Activated naive CD4-positive, alpha-beta T cell treated with Interleukin-2 at 50 U/mL for 16 hours (primary cell): ENCODE measurements at places on chromosomes 13 and 19.

- DNase-seq, result peak; percentile 73
These were observed 9.8 kb upstream of the CIRBP start for GRCh38 chr19:1259206-1259875.

- DNase-seq, result peak; percentile 33
These were observed 18.3 kb upstream of the DHRS12 start for GRCh38 chr13:51822106-51822815.

GRCh38 chr19:58380037-58380661 is 681 bp downstream of the ZNF837 start:
- DNase-seq, result no peak

DNA sequence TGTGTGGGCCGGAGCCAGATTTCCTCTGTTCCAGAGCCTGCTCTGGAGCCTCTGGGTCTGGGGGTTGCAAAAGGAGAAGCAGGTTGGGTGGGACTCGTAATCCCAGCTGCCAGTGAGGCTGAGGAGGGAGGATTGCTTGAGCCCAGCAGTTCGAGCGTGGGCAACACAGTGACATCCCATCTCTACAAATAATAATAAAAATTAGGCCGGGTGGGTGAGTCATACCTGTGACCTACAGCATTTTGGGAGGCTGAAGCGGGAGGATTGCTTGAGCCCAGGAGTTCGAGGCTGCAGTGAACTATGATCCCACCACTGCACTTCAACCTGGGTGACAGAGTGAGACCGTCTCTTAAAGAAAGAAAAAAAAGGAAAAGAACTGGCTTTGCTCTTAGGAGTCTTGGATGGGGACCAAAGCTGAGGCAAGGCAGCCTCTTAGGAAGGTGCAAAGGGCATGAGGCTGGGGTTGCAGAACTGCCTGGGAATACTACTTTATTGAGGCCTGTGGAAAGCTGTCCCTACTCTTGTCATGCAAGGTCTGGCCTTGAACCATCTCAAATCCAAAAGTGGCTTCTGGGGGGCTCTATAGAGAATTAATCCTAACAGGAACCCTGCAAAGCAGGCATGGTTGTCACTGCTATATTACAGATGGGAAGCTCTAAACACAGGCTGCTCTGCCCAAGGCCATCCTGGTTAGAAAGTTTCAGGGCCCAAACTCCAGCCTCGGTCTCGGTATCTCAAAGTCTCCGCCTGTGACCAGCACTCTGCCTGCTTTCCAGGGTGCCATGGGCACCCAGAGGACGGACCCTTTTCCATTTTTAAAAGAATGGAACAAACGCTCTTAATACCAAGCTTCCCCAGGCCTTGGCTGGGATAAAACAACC is 880 bp upstream of the C19orf12 start:
- no peak for DNase-seq
